ENCODE measurements at places on chromosomes 6 and 20. TPM values are rescaled to one million over a fixed set of nuclear protein-coding genes. Genes with fewer than 3 reads are reported as not detected.

Gene UBD
- 3.7 TPM for total RNA-seq

Gene RTF2
- 62.4 TPM for total RNA-seq

Gene KIAA1755
- total RNA-seq: not detected

Gene RAD21L1
- total RNA-seq: not detected

Gene SMIM29
- 17.3 TPM for total RNA-seq

Gene ERVFRD-1
- 0.11 TPM for total RNA-seq

- ATAC-seq: no peak
Observed at GRCh38 chr6:105966481-105966880, 119.7 kb upstream of the PRDM1 start.

DNA sequence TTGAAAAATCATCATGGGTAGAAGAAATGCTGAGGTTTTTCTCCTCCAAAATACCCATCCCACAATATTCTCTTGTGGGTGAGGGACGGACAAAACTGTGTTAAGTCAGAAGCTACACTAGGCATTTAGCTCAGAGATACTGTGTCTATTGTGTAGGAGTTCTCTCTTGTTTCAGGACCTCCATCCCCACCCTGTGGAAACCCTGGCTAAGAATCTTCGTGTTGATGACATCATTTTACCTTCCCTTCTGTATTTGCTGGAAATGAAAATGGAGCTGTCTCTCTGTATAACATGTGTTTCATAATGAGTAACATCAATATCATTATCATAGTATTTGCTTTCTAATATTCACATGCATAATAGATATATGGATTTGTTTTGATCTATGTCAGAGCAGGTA lies 1193.0 kb upstream of the CITED2 start:
- peak; percentile 67 for ATAC-seq

DNA sequence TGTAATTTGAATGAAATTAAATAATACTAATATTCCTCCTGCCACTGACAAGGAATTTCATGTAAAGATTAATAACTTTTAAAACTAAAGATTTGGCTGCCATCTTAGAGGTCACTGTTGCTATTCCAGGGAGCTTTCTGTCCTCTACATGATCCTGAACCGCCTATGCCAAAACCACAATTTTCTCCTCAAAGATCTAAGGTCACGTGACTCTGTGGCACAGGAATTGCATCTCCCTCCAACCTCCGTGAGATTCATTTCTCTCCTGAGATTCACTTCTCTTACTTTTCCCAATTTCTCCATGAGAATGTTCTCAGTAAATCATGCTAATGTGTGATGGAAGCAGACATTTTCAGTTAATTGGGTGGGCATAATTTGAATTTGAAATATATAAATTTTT lies 379.6 kb upstream of the TSHZ2 start:
- ATAC-seq: no peak

- no peak for ATAC-seq
Observed at GRCh38 chr6:155400654-155400965, 55.0 kb downstream of the NOX3 start.

DNA sequence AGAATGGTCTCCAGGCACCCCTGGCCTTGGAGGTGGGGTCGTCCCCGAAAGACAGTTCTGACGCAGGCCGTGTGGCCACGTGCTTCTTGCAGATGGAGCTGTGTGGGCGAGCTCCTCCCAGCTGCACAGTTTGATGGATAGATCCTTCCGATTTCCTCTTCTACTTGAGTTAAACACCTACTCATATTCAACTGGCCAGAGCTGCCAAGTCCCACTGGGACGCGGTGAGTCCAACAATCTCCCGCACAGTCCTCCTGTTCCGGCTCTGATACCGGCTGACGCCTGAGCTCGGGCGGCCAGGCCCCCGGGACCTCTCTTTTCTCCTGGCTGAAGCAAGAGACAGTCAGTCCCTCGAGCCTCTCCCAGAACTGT lies 57.9 kb upstream of the DACT2 start:
- no peak for ATAC-seq

GRCh38 chr6:159529934-159530333 lies 163.1 kb downstream of the SOD2 start:
- no peak for ATAC-seq

DNA sequence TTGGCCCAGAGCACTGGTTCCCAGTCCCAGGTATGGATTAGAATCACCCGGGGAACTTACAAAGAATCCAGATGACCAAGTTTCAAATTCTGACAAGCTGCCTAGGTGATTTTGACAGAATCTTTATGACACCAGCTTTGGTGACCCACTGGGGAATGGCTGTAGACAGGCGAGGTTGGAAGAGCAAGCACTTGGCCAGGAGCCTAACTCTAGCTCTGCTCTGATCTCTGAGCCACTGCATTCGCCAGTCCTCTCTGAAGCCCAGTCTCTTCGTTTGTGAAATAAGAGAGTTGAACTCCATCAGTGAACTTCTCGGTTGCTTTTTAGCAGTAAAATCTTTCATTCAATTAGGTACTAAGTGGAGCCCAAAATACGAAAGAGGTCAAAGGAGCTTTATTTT lies 161.2 kb downstream of the VEGFA start:
- ATAC-seq: no peak

DNA sequence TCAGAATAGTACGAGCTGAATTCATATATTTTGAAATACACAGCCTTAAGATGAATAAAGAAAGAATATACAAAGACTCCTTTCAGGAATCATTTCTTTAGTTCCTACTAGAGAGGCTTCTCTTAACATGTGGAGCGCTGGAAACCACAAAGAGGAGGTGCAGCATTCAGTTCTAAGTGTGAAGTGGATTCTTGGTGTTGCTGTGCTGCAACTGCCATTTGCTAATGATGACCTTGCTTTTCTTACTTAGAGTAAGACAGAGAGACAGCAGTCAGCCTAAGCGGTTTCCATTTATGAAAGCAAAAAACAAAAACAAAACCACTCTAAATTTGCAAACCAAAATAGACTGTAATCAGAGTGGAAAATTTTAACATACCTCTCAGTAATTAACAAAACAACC lies 629.0 kb downstream of the EPHA7 start:
- no peak for ATAC-seq
